ENCODE measurements at places on chromosomes 2 and 18.

DNA sequence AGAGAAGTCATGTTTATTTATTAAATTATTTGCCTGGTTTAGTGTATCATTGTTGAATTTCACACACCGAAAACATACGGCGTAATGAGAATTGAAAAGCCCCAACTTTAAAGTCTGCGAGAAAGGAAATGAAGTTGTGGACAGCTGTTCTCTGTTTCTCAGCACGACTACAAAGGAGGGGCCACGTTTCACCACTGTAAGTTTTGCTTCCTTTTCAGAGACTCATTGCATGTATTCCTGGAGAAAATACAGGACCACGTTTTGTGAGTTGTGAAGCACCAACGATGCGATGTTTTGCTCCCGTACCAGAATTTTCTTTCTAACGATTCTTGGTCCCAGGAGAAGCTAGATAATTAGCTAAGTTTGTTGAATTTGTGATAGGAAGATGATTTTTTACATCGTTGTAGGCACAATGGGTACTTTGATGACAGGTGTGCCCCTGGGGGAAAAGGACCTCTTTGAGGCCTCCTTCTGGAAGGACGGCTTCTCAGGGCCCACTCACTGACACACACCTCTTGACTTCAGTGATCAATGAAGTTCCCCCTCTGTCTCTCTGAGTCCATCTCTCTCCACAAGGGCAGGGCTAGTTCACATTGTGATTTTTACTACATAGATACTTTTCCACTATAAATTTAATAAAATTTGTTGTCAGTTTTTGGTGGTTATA is 23.7 kb upstream of the ACKR3 start:
- no peak for DNase-seq

DNA sequence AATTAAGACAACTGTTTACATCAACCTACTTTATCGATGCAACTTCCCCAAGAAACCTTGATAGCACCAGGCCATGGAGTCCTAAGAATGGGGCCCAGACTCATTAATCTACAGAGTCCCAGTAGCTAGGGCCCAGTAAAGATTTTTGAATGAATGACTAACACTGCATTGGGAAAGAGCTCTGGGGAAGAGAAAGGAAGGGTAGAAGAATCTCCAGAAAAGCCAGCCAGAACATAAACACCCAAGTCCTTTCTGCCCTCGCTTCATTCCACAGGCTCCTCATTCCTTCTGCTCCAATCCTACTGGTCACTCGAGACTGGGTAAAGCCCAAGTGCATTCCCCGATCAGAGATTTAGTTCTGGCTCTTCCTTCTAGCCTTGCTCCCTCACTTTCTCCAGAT is 44.3 kb downstream of the CYRIA start:
- no peak for DNase-seq

DNA sequence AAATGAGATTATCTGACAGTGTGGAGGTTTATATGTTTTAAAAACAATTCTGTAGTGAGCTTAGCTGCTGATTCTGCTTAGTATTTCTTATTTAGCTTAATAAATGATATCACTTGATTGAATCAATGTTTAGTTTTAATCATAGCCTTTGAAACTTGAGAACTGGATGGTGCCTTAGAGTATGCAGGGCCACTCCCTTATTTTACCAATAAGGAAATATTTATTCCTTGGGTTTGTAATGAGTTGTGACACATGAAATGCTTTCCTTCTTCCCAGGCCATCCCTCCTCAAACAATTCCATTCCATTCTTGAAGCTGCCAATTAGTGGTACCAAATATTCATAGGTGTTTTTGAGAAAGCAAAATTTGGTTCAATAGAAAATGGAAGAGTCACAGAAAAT is 183.8 kb upstream of the DCC start:
- no peak for DNase-seq

DNA sequence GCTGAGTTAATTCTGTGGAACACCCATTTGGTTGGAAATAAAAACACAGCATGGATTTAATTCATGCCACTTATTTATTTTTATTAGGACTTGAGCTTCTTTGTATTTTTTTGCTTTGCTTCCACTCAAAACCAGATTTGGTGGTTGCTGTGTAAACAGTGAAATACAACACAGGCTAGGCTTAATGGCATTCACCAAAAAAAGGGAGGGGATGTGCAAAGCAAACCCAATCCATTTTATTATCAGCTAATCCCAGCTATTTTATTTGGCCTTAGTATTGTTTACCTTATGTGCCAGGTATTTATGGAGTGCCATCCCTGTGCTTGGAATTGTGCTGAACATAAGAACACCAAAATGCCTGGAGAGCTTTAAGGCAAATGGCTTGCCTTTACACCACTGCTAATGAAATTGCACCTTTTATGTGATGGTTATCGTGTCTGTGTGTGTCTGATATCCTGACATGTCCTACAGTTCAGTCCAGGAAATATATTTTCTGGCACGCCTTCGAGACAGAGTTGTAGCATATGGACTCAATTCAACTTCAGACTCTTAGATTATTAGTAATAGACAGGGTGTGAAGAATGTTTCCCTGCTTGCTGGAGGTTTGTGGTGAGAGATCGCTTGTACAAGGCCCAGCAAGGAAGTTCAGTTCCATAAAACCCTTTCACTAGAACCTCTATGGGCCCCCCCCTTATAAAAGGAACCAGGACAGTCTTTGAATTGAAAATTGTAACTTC is 99.6 kb downstream of the PRPF40A start:
- no peak for DNase-seq

- DNase-seq: no peak
These were observed 18.9 kb upstream of the GMCL1 start for GRCh38 chr2:69810550-69810949.

- DNase-seq: no peak
These were observed 21.6 kb downstream of the ADCY3 start for GRCh38 chr2:24898122-24899109.

DNA sequence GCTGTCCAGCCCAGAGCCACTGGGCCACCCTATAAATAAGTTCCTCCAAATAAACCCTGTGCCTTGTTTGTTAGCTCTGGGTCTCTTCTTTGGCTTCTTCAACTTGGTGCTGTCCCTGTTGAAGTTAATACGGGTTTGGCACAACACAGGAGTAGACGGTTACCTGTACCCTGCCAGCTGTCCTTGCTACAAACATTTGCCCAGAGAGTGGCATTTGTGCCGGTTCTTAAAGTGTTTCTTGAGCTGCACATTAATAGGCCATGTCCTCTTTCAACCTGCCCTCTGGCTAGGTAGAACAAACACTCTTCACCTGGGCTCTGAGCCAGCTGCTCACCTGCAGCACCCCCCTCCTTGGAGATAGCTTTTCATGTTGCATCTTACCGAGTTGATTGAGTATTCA is 139.2 kb downstream of the NEDD4L start:
- no peak for DNase-seq

- DNase-seq: no peak
These were observed 17.9 kb upstream of the ASB1 start for GRCh38 chr2:238408615-238409340.

All from activated CD4-positive, alpha-beta T cell treated with anti-CD3 and anti-CD28 coated beads for 24 hours (primary cell).